ENCODE measurements at places on chromosomes 11 and 22.

- DNase-seq: no peak
Measured at GRCh38 chr22:20999350-21000206, 2.3 kb downstream of the THAP7 start.

DNA sequence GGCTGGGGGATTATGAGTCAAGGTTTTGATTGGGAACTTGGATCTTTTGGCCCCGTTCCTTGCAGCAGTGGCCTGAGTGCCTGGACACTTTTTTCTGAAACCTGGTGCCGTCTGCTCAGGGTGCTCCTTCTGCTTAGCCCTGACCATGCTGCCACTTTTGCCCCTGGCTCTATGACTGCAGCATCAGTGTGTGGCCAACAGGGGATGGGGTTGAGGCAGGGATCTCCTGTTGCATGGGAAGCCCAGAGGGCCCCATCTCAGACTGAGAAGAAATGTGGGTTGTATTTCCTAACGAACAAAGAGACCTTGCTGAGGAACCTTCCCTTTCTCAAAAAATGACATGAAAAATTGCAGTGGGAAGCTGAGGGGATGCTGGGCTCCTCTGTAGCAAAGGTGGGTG lies 18.7 kb downstream of the POU2F3 start:
- no peak for DNase-seq

DNA sequence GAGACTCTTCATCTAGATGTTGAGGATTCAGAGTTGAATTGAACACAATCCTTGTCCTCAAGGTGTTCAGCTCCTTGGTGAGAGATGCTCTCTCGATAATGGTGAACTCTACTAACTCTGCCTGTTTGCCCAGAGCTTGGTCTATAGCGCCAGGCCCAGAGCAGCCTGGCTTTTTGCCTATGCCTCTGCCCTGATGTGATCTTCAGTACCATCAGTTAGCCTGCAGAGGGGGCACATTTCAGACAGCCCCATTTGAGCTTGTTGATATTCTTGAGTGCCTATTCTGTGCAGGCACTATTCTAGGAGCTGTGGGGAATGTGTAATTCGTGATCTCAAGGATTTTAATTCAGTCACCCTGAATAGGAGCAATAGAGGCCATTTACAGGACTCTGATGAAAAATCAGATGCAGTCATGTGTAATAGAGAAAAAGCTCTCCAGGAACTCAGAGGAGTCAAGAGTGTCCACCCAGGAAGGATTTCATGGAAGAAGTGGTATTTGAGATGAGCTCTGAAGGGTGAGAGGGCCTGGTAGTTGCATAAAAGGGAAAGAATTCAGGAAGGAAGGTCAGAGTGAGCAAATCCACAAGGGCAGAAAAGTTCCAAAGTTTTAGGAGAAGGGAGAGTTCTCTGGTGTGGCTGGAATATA lies 19.3 kb downstream of the GTPBP1 start:
- peak; percentile 70 for DNase-seq

- no peak for DNase-seq
Measured at GRCh38 chr11:121123496-121124069, 22.5 kb downstream of the TECTA start.

DNA sequence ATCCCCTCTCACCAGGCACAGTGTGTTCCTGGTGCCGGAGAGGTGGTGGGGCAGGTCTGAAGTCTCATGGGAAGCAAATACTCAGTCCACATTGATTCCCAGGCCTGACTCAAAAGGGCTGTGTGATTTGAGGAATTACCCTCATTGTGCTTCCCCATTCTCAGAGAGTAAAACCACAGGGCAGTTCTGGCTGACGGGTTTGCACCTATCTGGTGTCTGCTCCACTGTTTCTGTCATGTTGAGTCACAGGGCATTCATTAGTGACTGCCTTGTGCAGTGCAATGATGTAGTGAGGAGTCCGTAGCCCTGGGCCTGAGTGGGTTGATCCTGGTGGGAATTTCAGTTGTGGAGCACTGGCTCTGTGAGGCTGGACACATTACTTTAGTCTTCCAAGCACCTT lies 85.2 kb upstream of the ARHGAP20 start:
- no peak for DNase-seq

GRCh38 chr22:39309881-39310714 lies 9.3 kb downstream of the RPL3 start:
- DNase-seq: no peak

DNA sequence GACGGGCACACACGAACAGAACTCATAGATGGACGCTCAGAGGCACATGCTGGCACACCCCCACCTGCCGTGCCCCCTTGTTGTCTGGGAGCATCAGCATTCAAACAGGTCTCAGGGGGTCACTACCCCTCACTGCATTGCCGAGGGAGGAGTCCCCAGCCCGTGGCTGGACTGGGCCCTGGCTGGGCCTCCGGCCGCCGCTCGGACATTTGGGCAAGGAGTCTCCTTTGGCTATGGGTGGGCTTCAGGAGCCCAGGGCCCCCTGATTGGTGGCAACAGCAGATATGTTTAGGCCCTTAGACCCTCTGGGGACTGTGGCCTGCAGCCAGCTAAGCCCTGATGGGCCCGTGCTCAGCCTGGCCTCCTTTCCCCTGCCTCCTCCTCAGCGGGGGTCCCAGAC lies 41.9 kb downstream of the FLRT1 start:
- DNase-seq: no peak

DNA sequence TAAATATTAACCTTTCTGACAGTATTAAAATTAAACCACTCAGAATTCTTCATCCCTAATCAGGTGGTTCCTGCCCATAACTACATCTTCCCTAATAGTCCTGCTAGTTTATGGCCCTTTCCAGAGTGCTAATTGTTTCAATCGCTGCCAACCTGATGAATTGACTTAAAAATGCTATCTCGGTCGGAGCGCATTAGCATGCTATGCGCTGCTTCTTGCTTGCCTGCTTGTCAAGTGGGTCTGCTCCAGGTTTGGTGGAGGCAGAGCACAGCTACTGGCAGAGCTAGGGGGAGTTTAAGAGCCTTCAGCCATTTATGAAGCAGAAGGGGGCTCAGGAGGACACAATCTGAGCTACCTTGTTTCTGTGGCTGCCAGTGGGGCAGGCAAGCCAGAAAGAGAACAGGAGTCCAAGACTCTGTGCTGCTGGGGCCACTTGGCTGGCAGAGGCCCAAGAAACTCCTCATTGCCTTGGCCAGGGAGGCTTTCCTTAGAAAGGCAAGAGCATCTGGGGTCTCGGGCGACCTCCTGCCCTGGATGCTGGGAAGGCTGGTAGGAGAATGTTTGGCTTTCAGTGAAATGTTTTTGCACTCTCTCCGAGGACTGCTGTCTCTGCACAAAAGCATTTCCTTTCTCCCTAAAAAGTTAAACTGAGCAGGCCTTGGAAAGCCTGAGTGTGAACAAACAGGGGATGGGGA lies 62.1 kb upstream of the PHOX2A start:
- DNase-seq: no peak

DNA sequence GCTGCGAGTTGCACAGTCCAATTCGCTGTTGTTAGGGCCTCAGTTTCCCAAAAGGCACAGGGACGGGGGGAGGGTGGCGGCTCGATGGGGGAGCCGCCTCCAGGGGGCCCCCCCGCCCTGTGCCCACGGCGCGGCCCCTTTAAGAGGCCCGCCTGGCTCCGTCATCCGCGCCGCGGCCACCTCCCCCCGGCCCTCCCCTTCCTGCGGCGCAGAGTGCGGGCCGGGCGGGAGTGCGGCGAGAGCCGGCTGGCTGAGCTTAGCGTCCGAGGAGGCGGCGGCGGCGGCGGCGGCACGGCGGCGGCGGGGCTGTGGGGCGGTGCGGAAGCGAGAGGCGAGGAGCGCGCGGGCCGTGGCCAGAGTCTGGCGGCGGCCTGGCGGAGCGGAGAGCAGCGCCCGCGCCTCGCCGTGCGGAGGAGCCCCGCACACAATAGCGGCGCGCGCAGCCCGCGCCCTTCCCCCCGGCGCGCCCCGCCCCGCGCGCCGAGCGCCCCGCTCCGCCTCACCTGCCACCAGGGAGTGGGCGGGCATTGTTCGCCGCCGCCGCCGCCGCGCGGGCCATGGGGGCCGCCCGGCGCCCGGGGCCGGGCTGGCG lies at the start of gene BCR:
Gene BCR, plus strand, starts transcription at position 209 of the 592 bp plus-strand sequence. CDS start 452 bp downstream, outside the sequence.
- peak; percentile 87 for DNase-seq

DNA sequence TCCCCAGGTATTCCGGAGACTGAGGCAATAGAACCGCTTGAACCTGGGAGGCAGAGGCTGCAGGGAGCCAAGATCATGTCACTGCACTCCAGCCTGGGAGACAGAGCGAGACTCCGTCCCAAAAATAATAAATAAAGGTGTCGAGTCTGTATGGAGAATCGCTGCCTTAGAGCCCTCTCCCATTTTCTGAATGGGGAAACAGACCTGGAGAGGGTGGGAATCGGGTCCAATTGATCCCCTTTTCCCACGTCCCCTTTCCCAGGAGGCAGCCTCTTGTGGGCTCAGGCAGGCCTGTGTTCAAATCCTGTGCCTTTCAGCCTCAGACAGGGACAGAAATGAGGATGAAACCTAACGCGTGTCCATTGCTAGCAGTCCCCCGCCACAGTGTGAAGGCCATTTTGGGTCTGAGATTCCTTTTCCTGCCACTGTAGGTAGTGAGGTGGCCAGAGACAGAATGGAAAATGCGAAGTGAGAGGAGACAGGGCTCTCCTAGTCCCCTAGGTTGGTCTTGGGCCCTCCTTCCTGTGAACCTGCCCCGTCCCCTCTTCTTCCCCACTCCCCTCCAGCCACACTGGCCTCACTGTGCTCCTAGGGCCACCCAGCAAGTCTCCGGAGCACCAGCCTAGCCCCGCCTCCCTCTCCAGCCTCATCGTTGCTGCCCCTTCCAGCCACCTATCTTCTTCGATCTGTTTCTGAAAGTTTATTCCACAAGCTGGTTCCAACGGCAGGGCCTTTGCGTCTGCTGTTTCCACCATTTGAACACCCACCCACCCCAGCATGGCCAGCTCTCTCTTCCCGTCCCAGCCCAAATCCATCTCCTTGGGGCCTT lies 2.7 kb upstream of the POLDIP3 start:
- DNase-seq: no peak

DNA sequence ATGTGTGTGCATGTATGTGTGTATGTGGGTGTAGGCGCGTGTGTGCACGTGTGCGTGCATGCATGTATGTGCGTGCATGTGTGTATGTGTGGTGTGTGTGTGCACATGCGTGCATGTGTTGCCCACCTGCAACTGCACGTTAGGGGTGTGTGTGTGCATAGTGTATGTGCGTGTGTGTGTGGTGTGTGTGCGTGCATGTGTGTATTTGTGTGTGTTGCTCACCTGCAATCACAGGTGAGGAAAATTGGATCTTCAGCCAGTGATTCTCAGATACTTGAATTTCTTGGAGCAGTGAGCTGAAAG lies 54.3 kb downstream of the ST14 start:
- no peak for DNase-seq

- DNase-seq: peak; percentile 34
Measured at GRCh38 chr11:58629857-58630256, 7.4 kb downstream of the CNTF start.

DNA sequence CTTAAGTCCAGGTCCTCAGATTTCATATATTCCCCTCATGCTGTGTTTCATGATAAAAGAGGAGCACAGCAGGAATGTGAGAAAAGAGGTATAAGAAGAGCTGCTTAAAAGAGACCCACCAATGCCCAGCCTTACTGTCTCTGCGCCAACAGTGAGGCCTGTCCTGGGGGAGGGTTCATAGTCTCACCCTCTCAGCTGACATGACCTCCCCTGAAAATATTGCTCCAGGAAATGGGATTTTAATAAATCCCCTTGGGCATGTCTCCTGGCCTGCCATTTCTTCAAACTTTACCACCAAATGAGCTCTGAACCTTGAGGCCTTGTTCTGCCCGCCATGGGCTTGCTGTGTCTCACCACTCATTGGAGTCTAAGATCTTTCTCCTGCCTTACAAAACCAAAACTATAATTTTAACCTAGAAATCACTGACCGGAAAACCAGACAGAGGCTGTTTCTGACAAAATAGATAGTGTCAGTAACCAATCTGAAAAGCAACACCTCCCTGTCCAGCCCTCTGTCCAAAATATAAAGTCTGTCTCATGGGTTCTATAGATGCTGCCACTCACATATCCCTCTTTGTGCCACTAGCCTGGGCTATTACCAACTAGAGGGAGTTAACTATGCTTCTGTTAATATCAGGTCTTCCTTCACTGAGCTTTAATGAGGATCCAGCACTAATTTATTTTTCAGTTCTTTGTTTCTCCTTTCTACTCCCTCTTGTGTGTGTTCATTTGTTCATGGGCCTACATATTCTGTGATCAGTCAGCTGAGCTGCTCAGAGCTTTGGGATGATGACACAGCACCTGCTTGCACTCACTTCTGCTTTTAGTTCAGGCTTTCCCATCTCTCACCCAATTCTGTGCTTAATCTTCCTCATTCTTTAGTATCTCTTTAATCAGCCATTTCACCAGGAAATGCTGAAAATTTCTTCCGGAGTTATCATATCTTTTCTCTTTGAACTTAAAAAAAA lies at the start of gene OR2AG2:
Gene OR2AG2, minus strand, starts transcription at position 51 of the 968 bp plus-strand sequence. CDS start 3,019 bp downstream, outside the sequence.
- no peak for DNase-seq

DNA sequence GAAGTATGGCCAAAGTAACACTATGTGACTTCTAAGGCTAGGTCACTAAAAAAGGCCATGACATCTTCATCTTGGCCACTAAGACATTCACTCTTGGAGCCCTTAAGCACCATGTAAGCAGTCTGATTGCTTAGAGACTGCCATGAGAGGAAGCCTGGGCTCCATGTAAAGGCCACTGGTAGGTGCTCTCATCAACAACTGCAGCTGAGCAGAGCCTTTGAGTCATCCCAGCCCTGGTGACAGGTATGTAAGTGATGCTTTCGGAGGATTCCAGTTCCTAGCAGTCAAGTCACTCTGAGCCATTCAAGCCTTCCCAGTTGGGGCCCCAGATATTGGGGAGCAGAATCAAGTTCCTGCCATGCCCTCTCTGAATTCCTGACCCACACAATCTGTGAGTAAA lies 26.2 kb downstream of the GAB2 start:
- DNase-seq: no peak

DNA sequence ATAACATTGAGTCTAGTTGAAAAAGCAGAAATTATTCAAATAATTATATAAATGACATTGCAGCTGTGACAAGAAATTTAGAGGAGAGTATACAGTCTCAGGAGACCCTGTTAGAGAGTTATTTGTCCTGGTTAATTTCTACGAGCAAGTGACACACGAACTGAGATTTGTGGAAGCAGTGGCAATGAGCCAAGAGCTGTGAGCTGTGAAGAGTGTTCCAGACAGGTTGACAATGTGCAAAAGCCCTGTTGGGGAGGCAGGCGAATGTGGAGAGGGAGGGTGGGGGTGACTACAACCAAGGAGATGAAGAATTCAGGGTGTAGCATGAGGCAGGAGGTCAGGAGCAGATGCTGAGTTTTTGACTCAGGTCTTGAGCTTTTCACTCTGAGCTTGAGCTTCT lies 620.2 kb upstream of the TENM4 start:
- no peak for DNase-seq

GRCh38 chr22:39999144-39999757 lies 4.5 kb downstream of the FAM83F start:
- DNase-seq: no peak

All from HEK293T (cell line).